Mesothelial cell of epicardium (in vitro differentiated cells): ENCODE measurements at places on chromosomes 7 and 10.

- no peak for DNase-seq
These were observed 52.8 kb upstream of the ZPBP start for GRCh38 chr7:50145801-50146338.

DNA sequence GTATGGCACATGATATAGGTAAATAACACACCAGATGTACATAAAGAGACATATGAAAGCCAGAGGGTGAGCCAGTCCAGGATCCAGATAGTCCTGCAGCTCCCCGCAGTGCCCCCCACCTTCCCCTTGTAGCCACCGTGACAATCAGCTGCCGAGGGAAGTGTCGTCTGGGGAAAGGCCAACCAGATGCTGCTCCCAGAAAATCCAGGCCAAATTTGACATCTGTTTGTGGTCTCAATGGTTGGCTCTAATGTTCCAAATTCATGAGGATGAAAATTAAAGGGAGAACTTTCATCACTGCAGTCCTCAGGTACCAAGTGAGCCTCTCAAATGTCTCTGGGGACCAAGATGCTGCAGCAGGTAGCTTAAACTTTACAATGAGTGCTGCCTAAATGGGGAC lies 210.3 kb downstream of the PTEN start:
- DNase-seq: no peak

DNA sequence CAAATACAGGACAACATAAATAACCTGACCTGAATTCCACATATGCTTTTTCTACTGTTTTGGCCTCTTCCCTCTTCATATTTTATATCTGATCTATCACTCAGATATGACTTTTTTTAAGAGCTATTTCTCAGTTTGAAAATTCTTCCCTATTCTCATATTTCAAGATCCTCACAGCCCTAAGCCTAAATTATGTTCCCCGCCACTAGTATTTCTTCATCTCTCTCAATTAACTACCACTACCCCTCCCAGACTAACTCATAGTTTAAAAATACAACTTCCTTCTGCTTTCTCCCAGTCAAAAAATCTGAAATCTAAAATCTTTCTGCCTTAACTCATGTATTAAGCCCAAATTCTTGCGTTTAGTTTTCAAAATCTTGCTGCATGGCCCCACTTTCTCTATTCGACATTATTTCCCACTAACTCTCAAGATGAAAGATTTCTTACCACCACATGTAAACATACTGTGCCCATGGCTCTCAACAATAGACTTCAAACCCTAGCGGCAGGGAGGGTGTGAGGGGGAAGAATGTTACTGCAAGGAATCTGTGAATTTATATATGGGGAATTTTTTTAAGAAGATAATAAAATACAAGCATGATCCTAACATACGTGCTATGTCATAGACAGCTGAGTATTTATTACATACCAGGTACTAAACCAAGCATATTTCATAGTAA lies 64.6 kb downstream of the TFEC start:
- DNase-seq: no peak

DNA sequence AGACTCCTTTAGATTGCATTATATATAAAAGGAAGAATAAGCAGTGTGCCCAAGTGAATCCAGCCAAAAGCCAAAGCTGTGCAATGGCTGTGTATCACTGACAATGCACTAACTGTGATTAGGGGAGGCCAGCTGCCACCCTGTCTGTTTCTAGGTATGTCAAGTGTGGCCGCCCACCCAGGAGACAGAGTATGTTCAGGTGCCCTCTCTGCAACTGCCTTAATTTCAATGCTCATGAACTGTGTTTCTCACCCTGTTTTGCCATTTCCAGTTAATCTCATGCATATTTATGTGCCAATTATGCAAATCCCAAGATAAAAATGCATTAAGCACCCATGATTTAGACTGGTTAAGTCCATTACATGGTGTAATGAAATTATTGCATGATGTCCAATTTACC lies 159.4 kb downstream of the FRMD4A start:
- DNase-seq: no peak

- no peak for DNase-seq
These were observed 171.5 kb upstream of the CDCA7L start for GRCh38 chr7:22117222-22117621.

- DNase-seq: no peak
These were observed 79.1 kb downstream of the ZNF365 start for GRCh38 chr10:62453274-62453673.
